HCEC 1CT (cell line): ENCODE measurements at places on chromosomes 7 and 10.

- no peak for DNase-seq
Observed at GRCh38 chr10:8113616-8114015, 59.1 kb downstream of the GATA3 start.

- no peak for DNase-seq
Observed at GRCh38 chr7:34156336-34156735, 251.0 kb downstream of the BMPER start.

GRCh38 chr10:12730809-12731519, 270.5 kb downstream of the CCDC3 start:
- DNase-seq = no peak

DNA sequence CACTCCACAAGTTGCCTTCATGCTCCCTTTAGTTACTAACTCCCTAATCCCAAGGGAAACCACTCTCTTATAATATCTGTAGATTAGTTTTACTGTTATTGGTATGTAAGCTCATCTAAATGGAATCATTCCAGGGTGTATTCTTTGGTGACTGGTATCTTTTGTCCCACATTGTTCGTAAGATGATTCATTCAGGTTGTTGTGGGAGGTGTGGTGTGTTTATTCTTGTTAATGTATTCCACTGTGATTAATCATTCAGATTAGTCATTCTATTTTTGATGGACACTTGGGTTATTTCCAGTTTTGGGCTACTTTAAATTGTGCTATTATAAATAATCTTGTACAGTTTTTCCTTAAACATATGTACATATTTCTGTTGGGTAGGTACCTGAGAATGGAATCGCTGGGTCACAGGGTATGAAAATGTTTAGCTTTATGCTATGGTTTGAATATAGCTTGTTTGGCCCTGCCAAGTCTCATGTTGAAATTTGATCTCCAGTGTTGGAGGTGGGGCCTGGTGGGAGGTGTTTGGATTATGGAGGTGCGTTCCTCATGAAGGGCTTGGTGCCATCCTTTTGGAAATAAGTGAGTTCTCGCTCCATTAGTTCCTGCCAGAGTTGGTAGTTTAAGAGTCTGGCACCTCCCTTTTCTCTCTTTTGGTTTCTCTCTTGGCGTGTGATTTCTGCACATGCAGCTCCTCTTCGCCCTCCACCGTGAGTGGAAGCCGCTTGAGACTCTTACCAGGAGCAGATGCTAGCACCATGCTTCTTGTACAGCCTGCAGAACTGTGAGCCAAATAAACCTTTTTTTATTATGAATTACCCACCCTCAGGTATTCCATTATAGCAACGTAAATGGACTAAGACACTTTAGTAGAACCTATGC, 13.8 kb downstream of the BTRC start:
- DNase-seq = peak; percentile 80

DNA sequence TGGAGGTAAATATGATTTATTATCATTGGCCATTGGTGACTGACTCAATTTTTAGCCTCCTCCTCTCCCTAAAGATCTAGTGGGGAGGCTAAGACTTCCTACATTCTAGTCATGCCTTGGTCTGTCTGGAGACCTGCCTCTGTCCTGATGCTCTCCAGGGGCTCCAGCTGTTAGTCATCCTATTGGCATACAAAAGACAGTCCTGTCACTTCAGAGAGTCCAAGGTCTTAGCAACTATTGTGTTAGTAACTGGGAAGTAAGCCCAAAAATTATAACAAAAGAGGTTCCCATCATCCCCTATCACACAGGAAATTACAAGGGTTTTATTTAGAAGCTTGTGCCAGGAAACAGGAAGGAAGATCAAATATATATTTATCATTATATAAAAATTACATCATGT, 400.6 kb upstream of the VSTM2A start:
- DNase-seq = no peak

- DNase-seq = no peak
Observed at GRCh38 chr10:97020452-97021400, 165.0 kb downstream of the SLIT1 start.

DNA sequence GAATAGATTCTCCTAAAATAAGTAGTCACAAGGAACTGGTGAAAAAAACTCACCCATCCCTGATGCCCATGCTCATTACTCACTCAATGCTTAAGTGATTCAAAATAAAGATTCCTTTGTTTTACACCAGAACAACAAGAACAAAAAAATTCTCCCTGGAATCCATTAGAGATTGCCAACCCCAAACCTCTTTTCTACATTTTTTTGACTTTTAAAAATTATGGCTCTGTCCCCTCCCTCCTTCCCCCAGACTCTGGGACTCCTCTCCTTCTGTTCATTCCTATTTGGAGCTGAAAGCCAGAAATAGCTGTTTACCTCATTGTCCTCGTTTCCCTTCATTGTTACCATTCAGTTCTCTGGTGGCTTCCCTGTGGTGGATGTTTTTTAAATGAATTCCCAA, 63.2 kb upstream of the FHIP2A start:
- DNase-seq = no peak

GRCh38 chr10:132389433-132390169, 7.4 kb upstream of the PWWP2B start:
- DNase-seq = no peak

GRCh38 chr7:14858866-14859265, 43.7 kb downstream of the DGKB start:
- no peak for DNase-seq
